ENCODE measurements at places on chromosomes 5 and 9. TPM values are rescaled to one million over a fixed set of nuclear protein-coding genes. Genes with fewer than 3 reads are reported as not detected.

The OBP2B gene
- polyA plus RNA-seq: not detected

The GMCL2 gene
- not detected for polyA plus RNA-seq

The IFNE gene
- polyA plus RNA-seq: not detected

The PCDHB7 gene
- polyA plus RNA-seq: 0.79 TPM

The MYMK gene
- not detected for polyA plus RNA-seq

The STPG3 gene
- 0.16 TPM for polyA plus RNA-seq

The DMRTA1 gene
- 0.92 TPM for polyA plus RNA-seq

The ZBED3 gene
- polyA plus RNA-seq: 8.2 TPM

The FIBCD1 gene
- polyA plus RNA-seq: 4.6 TPM

The INSL4 gene
- not detected for polyA plus RNA-seq

The HSPB3 gene
- 0.45 TPM for polyA plus RNA-seq

The WDR31 gene
- polyA plus RNA-seq: 1.3 TPM

The NUTM2G gene
- not detected for polyA plus RNA-seq

The LIFR gene
- 18.7 TPM for polyA plus RNA-seq

The TMEM252 gene
- polyA plus RNA-seq: not detected

The C1QTNF2 gene
- polyA plus RNA-seq: 0.67 TPM

The TAF11L4 gene
- polyA plus RNA-seq: not detected

The GRM6 gene
- polyA plus RNA-seq: not detected

The SV2C gene
- 0.05 TPM for polyA plus RNA-seq

The SOHLH1 gene
- not detected for polyA plus RNA-seq

The ZDHHC11 gene
- polyA plus RNA-seq: 3.1 TPM

The EQTN gene
- not detected for polyA plus RNA-seq

The SPOCK1 gene
- 14.7 TPM for polyA plus RNA-seq

The NUP214 gene
- polyA plus RNA-seq: 28.8 TPM

The ST8SIA4 gene
- 2.7 TPM for polyA plus RNA-seq
